ENCODE measurements at places on chromosomes 1 and 21.

GRCh38 chr21:32779983-32780382 lies 8.4 kb upstream of the PAXBP1 start:
- no peak for DNase-seq

DNA sequence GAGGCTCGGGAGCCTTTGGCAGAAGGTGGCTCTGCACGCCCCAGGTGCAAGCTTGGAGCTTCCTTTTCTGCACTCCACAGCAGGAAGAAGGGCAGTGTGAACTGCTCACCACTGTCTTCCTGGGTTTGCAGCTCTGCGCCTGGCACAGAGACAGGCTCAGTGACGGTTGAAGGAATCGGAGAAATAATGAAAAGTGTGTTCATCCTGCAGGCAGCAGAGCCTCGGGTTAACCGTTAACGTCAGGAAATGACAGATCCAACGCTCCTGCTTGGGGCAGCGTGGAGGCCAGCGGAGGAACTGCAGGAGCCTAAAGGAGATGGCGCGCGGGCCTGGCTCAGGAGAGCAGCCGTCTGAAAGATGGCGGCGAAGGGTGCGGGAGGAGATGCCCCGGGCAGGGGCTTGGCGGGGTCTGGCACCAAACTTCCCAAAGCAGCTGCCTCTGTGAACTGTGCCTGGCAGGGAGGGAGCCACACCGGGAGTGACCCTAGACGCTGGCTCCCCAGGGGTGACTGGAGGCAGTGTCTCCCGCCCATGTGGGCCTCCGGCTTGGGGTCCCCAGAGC lies 10.9 kb upstream of the SAMD11 start:
- no peak for DNase-seq

DNA sequence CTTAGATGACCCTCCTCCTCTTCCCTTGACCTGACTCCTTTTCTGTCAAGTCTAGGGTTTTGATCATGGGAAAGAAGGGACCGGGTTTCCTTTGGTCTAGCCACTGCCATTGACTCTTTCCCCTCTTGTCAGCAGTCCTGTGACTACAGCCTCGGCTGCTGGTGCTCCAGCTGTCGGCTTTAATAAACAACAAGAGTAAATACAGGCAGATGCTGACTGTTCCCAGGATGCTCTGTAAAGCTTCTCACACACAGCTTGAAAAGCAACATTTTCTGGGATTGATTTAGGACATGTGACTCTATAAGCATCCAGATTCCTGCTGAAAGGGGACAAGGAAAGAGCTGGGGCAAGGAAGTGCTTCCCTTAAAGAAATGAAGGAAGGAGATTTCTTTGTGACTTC lies 53.5 kb upstream of the CTTNBP2NL start:
- no peak for DNase-seq

DNA sequence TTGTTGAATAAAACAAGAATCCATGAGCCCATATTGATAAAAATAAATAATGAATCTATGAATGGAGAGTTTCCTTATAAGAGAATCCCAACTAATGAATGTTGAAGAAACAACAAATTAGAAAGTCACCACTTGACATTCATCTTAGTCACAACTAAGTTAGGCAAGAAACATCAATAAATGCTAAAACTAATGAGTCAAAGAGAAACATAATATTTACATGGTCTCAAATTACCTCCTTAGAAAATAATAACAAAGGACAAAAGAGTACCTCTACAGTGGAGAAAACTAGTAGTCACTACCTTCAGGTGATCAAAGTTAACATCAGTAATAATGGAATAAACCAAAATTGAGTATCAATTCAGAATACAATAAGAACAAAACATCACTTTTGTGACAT lies 93.5 kb downstream of the AKT3 start:
- no peak for DNase-seq

DNA sequence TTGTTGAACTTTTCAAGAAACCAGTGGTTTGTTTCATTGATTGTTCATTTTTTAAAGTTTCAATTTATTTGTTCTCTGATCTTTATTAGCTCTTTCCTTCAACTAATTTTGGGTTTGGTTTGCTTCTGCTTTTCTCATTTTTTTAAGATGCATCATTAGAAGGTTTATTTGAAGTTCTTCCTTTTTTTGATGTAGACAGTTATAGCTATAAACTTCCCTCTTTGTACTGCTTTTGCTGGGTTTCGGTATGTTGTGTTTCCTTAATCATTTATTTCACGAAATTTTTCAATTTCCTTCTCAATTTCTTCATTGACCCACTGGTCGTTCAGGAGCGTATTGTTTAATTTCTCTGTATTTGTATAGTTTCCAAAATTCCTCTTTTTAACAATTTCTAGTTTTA lies 133.3 kb upstream of the GPR52 start:
- DNase-seq = no peak

- no peak for DNase-seq
These were observed 22.2 kb upstream of the STRIP1 start for GRCh38 chr1:110012100-110012780.

- DNase-seq = no peak
These were observed 51.2 kb downstream of the TCP10L start for GRCh38 chr21:32534113-32534512.

DNA sequence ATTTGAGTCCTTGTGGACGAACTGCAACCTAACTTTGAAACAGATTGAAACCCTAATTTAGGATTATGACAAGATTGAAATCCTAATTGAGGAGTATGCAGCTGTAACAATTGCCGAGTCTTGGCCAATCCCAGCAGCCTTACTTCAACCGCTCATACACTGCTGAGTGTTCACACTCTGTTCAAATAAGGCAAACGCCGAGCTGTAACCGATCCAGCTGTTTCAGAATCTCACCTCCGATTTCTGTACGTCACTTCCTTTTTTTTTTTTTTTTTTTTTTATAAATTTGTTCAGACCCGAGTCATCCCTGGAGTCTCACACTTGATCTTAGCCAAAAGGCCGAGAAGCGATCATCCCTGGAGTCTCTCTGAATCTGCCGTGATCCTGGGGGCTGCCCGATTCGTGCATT lies 22.3 kb upstream of the ATP5PO start:
- no peak for DNase-seq

GRCh38 chr1:21552715-21553114 lies 43.5 kb downstream of the ALPL start:
- DNase-seq = no peak

- DNase-seq = no peak
These were observed 347.1 kb upstream of the PLD5 start for GRCh38 chr1:242871471-242872030.

DNA sequence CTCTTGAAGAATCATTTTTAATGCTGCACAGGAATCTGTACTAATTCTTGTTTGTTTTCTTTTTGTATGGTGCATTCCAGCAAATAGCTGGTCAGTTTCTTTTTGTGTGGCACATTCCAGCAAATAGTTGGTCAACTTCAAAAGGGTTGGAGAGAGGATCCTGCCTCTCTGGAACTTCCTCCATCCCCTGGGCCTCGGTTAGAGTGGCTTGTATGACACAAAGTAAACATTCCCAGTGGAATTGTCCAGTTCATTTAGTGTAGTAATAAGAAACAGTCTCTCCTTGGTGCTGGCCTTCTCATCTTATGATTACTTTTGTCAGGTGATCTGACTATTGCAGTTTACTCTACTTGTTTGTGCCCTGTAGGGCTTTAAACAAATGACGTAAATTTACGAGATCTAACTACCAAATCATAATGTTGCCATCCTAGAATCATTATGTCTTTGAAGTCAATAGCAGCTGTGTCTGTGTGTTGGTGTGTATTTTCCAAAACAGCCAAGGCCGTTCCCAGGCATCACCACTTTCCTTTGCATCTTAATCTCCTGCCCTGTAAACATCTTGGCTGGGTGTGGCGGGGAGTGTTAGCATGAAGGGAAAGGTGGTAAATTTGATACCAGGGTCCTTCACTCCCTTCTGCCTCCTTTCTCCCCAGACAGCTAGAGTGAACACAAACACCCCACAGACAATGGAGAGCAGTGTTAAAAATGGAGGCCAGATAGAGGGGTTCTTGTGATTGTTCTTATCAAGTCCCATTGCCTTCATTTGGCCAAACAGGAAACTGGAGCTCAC lies 77.9 kb downstream of the CDC7 start:
- no peak for DNase-seq

GRCh38 chr1:53608676-53609075 lies 130.3 kb downstream of the GLIS1 start:
- DNase-seq = no peak

- no peak for DNase-seq
These were observed 8.5 kb downstream of the SCYL3 start for GRCh38 chr1:169885207-169885606.

GRCh38 chr1:76951153-76951552 lies 83.9 kb downstream of the ST6GALNAC5 start:
- no peak for DNase-seq

DNA sequence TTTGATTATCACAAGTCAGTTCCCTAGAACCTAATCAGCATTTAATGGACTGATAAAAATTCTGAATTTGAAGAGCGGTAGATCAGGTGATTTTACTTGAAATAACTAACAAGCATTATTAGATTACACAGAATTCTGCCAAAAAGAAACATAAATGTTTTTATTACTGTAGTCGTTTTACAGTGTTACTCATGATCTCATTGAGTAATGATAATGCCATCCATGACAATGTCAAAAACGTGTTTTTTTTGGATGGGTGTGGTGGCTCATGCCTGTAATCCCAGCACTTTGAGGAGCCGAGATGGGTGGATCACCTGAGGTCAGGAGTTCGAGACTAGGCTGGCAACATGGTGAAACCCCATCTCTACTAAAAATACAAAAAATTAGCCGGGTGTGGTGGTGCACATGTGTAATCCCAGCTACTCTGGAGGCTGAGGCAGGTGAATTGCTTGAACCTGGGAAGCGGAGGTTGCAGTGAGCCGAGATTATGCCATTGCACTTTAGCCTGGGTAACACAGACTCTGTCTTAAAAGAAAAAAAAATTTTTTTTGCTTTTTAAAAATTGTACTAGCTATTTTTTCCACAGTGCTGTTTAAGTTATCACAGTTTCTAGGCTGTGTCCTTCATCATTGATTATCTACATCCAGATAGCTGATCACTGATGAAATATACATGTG lies 56.6 kb downstream of the LAMC1 start:
- DNase-seq = no peak

DNA sequence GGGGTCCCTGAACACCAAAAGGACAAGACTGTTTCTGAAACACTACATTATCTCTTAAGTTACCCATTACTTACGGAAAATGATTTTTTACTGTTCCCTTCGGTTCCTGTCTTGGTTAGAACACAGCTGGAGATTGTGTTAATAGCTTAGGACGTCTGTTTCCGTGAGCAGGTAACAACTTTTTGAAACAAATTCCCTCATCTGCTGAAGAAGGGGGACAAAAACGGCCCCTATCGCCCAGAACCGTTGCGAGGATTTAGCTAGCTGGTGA lies 67.8 kb downstream of the SLC35A3 start:
- no peak for DNase-seq

GRCh38 chr1:109969146-109969829 lies 15.3 kb upstream of the AHCYL1 start:
- no peak for DNase-seq

GRCh38 chr1:182829285-182829932 lies 9.7 kb upstream of the DHX9 start:
- no peak for DNase-seq

GRCh38 chr1:119358636-119359035 lies 9.9 kb upstream of the HAO2 start:
- DNase-seq = no peak

GRCh38 chr1:193729429-193729828 lies 543.0 kb upstream of the B3GALT2 start:
- DNase-seq = no peak

Data from activated CD4-positive, alpha-beta T cell treated with anti-CD3 and anti-CD28 coated beads, Interleukin-2, amount 50 U/mL, for 1 hour (primary cell).